ENCODE measurements at places on chromosomes 2 and 18. TPM values are rescaled to one million over a fixed set of nuclear protein-coding genes. Genes with fewer than 3 reads are reported as not detected.

Gene FOXD4L1
- not detected for total RNA-seq

Gene UGT1A10
- total RNA-seq, result 45.2 TPM

Gene ST6GAL2
- total RNA-seq, result 2.5 TPM

Gene RTP5
- total RNA-seq, result not detected

Gene AQP4
- total RNA-seq, result 0.16 TPM

Gene SLC16A14
- total RNA-seq, result 5.3 TPM

Gene SIX3
- not detected for total RNA-seq

Gene PLEK
- 2.6 TPM for total RNA-seq

Gene POTEC
- not detected for total RNA-seq

Gene GPR155
- 1.3 TPM for total RNA-seq

Gene ITGA4
- total RNA-seq, result 6.7 TPM

Gene CXCR1
- total RNA-seq, result 0.13 TPM

DNA sequence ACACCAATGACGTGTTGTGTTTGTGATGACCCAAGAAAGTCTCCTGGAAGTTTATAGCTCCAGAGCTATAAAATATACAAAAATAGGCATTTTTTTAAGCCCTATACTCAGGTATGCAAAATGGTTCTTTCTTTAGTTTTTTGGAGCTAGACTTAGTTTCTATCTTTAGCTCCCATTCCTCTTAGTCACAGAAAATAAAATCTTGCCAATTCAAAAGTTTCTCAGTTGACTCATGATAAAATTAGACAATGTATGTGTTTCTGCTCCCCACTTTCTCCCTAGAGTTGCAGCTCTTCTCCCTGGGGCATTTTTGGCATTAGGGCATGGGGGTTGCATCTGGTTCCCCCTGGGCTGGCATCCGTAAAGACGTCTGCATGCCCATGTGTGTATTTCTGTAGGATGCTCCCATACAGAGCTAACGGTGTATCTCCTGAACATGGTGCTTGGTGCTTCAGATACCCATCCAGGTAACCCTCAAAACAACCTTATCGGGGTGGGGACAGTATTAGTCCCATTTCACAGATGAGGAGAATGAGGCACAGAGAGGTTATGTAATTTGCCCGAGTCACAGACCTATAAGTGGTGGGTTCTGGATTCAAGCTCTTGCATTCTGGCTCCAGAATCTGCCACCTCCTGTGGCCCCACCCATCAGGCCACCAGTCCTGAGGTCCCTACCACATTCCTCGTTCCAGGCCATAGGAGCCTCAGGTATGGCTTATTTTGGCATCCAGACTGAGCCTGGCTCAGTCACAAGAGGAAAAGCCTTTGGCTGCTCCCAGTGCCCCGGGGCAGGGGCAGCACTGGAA is 43.1 kb upstream of the ASAP2 start:
- DNase-seq, result no peak

- DNase-seq, result no peak
Measured at GRCh38 chr2:4549666-4550210, 846.4 kb downstream of the DCDC2C start.

- DNase-seq, result peak; percentile 91
Measured at GRCh38 chr2:42562474-42563144, 5.8 kb upstream of the MTA3 start.

GRCh38 chr2:221461901-221462300 is 110.2 kb downstream of the EPHA4 start:
- DNase-seq, result no peak

DNA sequence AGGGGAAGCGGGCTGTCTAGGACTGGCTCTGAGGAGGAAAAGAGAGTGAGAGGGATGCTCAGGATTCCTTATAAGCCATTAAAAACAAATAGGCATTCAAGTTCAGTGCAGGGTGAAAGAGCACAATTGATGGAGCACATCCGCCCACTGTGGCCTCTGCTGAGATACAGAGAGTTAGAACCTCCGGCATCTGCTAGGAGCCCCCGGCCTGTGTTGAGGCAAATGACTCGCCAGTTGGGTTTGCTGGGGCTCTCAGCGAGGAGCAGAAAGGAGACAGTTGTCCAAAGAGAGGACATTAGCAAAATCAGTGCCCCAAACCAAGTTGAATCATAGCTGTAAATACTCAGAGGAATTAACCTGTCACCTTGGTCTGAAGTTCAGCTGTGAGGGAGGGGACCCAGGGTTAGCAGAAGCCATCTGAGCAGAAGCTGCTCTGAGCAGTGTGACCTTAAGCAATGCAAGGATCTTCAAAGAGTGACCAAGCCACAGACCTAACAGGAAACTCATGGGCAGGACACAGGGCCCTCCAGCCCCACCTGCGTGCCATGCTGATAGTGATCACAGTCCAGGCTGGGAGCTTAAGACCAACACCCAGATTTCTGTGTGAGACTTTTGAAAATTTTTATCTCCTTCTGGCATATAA is 23.3 kb upstream of the IL18RAP start:
- DNase-seq, result no peak

GRCh38 chr2:63050334-63051041 is at the start of gene OTX1:
TSS of gene OTX1 (plus strand) at chr2:63050830. CDS start at chr2:63052991, 2,161 bp downstream.
- peak; percentile 63 for DNase-seq

- DNase-seq, result no peak
Measured at GRCh38 chr2:109312902-109313301, 183.9 kb downstream of the SH3RF3 start.

- no peak for DNase-seq
Measured at GRCh38 chr2:16155366-16155765, 215.0 kb downstream of the MYCN start.

- no peak for DNase-seq
Measured at GRCh38 chr2:69570474-69570873, 73.1 kb downstream of the AAK1 start.

DNA sequence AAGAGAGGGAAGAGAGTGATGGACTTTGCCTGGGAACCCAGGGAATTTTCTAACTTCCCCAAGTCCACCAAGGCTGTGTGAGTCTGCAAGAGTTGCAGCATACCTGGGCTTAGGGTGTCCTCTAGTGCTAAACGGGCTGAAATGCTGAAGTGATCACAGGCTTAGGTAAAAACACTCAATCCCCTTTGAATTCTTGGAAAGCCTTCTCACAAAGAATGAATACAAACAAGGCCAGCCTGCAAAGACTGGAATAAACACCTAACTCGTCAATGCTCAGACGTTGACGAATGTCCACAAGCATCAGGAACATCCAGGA is 30.0 kb upstream of the BMP10 start:
- DNase-seq, result no peak

GRCh38 chr2:130913891-130914290 is 77.2 kb downstream of the ARHGEF4 start:
- no peak for DNase-seq

- no peak for DNase-seq
Measured at GRCh38 chr2:223084873-223085272, 32.9 kb downstream of the KCNE4 start.

GRCh38 chr18:79859314-79859713 is 61.6 kb downstream of the KCNG2 start:
- no peak for DNase-seq

GRCh38 chr2:240913810-240914644 is 7.9 kb downstream of the CROCC2 start:
- peak; percentile 63 for DNase-seq

GRCh38 chr18:14179306-14179705 is 47.1 kb upstream of the ZNF519 start:
- no peak for DNase-seq

- DNase-seq, result no peak
Measured at GRCh38 chr2:161824226-161824625, 200.0 kb downstream of the SLC4A10 start.

- DNase-seq, result no peak
Measured at GRCh38 chr2:96626553-96626942, 11.6 kb downstream of the KANSL3 start.

GRCh38 chr2:19548116-19548515 is 189.7 kb upstream of the OSR1 start:
- DNase-seq, result no peak

- peak; percentile 25 for DNase-seq
Measured at GRCh38 chr2:221570321-221570935, 1.7 kb downstream of the EPHA4 start.

GRCh38 chr2:1053786-1054185 is 103.1 kb downstream of the SNTG2 start:
- no peak for DNase-seq

- no peak for DNase-seq
Measured at GRCh38 chr2:47451790-47452189, 48.8 kb downstream of the MSH2 start.

GRCh38 chr2:200340508-200341224 is 34.2 kb downstream of the SPATS2L start:
- DNase-seq, result no peak

- peak; percentile 21 for DNase-seq
Measured at GRCh38 chr2:79855264-79856006, 342.6 kb downstream of the CTNNA2 start.

DNA sequence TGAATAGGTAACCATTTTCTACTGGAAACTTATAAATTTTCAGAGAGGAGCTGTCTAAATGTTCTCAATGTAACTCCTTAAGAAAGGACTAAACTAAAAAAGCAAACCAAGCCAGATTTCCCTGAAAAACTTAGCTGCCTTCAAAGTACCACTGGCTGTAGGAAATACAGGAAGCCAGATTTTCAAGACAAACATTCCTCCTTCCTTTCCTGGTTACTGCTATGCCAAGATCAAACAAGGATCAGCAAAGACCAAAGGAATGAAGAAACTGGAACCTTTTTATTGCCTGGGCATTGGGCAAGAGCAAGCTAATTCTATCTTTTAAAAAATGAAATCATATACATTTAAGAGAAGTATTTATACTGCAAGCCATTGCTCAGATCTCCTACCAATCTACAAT is 212.7 kb downstream of the DYM start:
- DNase-seq, result no peak

DNA sequence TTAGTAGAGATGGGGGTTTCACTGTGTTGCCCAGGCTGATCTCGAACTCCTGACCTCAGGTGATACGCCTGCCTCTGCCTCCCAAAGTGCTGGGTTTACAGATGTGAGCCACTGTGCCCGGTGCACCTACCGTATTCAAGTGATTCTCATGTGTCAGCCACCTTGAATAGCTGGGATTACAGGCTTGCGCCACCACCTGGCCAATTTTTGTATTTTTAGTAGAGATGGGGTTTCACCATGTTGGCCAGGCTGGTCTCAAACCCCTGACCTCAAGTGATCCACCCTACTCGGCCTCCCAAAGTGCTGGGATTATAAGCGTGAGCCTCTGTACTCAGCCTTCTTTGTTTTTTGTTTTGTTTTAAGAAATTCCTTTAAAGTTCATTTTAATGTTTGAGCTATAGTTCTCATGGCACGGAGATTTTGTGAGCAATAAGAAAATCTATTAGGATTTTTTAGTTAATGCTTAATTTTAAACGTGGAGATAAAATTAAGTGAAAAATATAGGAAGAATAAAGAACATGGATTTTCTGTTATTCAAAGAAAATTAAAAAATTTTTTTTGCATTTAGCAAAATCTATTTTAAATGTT is 242.6 kb downstream of the PHLPP1 start:
- peak; percentile 67 for DNase-seq

DNA sequence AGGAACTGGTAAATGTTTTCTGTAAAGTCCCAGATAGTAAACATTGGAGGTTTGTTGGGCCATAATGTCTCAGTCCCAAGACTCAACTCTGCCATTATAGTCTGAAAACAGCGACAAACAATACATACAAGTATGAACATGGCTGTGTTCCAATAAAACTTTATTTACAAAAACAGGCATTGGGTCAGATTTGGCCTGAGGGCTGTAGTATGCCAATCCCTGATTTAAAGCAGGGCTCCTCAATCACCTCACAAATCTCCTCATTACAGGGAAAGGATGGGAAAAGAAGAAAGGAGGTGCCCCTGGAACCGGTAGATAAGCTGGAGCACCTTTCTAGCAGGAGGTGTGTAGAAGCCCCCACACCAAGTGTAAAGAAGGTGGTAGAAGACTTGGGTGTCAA is 48.9 kb upstream of the UPP2 start:
- DNase-seq, result no peak

DNA sequence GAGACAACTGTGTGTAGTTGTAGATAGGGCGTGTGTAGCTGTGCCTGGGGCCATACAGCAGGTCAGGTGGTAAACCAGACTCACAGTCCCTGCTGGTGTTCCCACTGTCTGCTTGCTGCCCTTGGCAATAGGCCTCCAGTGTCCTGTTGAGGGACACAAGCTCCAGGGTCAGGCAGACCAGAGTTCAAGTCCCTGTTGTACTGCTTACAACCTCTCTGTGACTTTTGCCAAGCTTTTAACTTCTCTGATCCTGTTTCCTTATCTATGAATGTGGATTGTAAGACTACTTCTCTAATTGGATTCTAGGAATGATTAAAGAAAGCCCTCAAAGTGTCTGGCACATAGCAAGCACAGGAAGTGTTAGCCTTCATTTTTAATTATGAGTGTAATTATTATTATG is 68.6 kb downstream of the MERTK start:
- DNase-seq, result no peak

- no peak for DNase-seq
Measured at GRCh38 chr18:12027046-12027445, 45.7 kb downstream of the IMPA2 start.

DNA sequence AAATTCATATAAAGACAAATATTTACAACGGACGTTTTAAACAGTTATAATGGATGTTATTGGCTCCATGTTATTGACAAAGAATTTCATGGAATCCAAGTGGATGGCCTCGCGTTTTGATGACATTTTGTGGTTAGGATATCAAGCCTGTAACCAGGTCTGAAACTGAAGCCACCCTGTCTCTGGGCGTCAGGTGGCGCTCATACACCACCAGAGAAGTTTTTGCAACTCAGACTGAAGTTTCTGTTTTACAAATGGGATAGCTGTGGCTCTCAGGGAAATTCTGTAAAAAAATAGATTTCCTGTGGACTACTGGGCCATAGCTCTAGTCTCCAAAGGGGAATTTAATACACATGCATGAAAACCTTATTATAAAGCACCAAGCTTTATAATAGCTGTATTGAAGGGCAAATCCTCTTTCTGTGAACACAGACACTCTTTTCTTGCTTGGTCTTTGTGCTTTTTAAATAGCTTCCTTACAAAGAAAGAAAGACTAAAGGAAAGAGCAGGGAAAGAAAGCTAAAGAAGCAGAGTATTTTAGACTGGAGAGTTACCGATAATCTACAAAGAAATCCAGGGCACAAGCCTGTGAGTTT is 86.7 kb downstream of the C18orf54 start:
- DNase-seq, result peak; percentile 69

DNA sequence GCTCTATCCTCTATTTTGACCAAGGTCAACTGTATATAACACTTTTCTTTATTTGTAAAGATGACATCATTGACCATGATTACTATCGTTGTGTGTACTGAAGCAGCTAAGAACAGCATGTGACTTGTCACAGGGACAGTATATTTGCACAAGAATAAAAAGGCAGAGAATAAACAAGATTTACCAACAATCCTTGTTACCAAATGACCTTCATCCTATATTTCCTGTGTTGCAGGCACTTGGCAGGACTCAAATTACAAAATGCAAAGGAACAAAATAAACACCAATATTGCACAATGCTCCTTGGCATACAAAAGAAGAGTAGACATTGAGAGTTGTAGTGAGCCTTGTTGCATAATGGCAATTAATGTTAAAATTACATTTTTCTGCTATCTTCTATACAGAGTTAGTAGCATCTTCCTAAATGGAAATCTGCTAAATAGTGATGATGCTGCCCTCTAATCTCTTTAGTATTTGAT is 61.8 kb downstream of the RFTN2 start:
- no peak for DNase-seq
